Vagina (tissue), 2 donors: ENCODE measurements at places on chromosomes 5 and 9. TPM values are rescaled to one million over a fixed set of nuclear protein-coding genes. Genes with fewer than 3 reads are reported as not detected.

GRCh38 chr5:88746438-88746882, 136.5 kb downstream of the MEF2C start:
- no peaks in the 10 kb centered on the region for H3K36me3 ChIP-seq
- no peak overlapping the region for H3K4me3 ChIP-seq
- DNase-seq, result no peak
- no peaks in the 10 kb centered on the region for H3K27me3 ChIP-seq
- H3K27ac ChIP-seq, result no peak overlapping the region

DNA sequence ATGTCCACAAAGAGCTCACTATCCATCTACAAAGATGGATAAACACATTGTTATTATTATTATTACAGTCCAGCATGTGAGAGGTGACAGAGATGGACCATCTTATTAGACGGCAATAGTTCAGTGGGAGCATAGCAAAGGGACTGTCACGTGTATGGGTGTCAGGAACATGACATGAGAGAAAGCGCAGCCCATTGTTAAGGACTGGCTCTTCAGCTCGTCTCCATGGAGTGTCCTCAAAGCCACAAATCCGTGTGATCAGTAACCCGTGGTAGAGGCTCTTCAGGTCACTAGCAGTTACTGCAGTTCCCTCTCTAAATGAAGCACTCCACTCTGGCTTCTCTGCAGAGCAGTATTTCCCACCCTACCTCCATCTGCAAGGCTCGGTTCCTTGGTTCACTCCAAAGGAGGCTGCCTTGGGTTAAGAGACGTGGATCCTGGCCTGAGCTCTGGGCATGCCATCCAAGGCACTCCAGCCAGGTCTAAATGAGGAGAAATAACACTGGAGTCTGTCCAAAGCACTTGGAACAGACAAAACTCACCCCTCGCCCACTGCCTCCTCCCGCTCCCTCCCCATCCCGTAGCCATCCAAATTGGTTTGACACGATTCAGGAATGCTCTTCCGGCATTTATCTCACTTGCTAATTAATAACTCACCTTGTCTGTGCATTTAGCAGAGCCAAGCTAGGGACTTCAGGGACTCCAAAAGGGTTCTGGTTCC, 122.3 kb upstream of the WWC1 start:
- H3K4me1 ChIP-seq, result no peaks in the 10 kb centered on the region
- no peaks in the 10 kb centered on the region for H3K36me3 ChIP-seq
- no peak overlapping the region for H3K27ac ChIP-seq
- H3K27me3 ChIP-seq, result no peaks in the 10 kb centered on the region
- no peak for DNase-seq

DNA sequence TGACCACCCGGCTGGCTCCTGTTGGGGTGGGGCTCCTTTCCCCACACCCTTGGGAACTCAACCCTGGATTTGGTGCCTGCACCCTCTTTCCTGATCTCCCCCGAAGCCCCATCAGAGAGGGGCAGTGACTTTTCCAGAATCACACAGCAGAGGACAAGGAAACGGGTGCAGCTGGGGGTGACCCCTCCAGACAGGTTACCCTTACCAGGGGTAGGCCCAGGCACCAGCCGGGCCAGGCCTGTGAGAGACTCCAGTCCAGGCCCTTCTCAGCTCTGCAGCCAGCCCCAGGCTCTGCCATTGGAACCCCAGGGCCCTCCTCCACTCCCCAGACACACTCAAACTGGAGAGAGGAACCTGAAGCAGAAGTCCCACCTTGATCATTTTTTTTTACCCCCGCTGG, 19.0 kb upstream of the PHYHD1 start:
- peak overlapping the region; percentile 94 for H3K27ac ChIP-seq
- no peaks in the 10 kb centered on the region for H3K36me3 ChIP-seq
- peaks cover 71% of the 10 kb centered on the region for H3K4me1 ChIP-seq
- no peak overlapping the region for H3K4me3 ChIP-seq
- H3K27me3 ChIP-seq, result no peaks in the 10 kb centered on the region

GRCh38 chr5:90644132-90644531, 85.5 kb downstream of the ADGRV1 start:
- H3K27ac ChIP-seq, result no peak overlapping the region
- no peak for DNase-seq
- H3K4me1 ChIP-seq, result no peaks in the 10 kb centered on the region

- H3K4me1 ChIP-seq, result peaks cover 56% of the 10 kb centered on the region
- DNase-seq, result no peak
- H3K4me3 ChIP-seq, result no peak overlapping the region
- no peaks in the 10 kb centered on the region for H3K36me3 ChIP-seq
- H3K27me3 ChIP-seq, result no peaks in the 10 kb centered on the region
Observed at GRCh38 chr9:133112663-133113026, 8.4 kb downstream of the RALGDS start.

GRCh38 chr9:132858751-132859150, 19.3 kb downstream of the AK8 start:
- no peaks in the 10 kb centered on the region for H3K36me3 ChIP-seq
- no peak overlapping the region for H3K27ac ChIP-seq
- no peaks in the 10 kb centered on the region for H3K27me3 ChIP-seq
- H3K4me3 ChIP-seq, result no peak overlapping the region
- H3K4me1 ChIP-seq, result peaks cover 12% of the 10 kb centered on the region
- DNase-seq, result no peak

GRCh38 chr5:96037128-96037527, 75.5 kb upstream of the ELL2 start:
- no peaks in the 10 kb centered on the region for H3K4me1 ChIP-seq
- DNase-seq, result no peak
- no peaks in the 10 kb centered on the region for H3K27me3 ChIP-seq
- no peak overlapping the region for H3K27ac ChIP-seq
- no peaks in the 10 kb centered on the region for H3K36me3 ChIP-seq

GRCh38 chr5:4802044-4802443, 338.1 kb upstream of the ADAMTS16 start:
- no peak for DNase-seq
- H3K27me3 ChIP-seq, result no peaks in the 10 kb centered on the region
- no peaks in the 10 kb centered on the region for H3K36me3 ChIP-seq
- no peak overlapping the region for H3K4me3 ChIP-seq
- H3K27ac ChIP-seq, result no peak overlapping the region

DNA sequence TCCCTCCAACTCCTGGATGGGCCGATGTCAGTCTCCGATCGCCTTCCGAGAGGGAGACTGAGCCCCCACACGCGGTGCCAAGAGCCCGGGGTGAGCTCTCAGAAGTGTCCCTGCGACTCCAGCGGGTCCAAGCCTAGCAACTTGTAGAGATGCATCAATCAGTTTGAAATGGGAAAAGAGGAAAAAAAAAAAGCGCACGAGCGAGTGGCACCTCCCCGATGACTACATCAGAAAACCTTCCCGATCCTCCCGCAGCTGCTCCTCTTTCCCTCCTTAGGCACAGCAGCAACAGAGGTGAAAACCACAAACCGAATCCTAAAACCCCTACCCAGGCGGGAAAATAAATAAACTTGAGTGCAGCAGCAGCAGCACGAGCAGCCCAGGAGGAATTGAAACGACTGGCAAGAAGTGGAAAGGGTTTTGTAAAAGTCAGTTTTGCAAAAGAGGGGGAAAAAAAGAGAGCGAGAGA, 1.0 kb upstream of the EFNA5 start:
- H3K27ac ChIP-seq, result peak overlapping the region; percentile 91
- H3K27me3 ChIP-seq, result no peaks in the 10 kb centered on the region
- H3K36me3 ChIP-seq, result no peaks in the 10 kb centered on the region
- peak overlapping the region; percentile 39 for H3K4me3 ChIP-seq

CCL27 gene
- not detected for total RNA-seq

MYORG gene
- 4.4 TPM for total RNA-seq

DDX4 gene
- total RNA-seq, result not detected

IFNE gene
- 3.2 TPM for total RNA-seq
